ENCODE measurements at places on chromosomes 7 and 10.

GRCh38 chr10:99748823-99749451 lies 16.9 kb downstream of the CUTC start:
- DNase-seq = no peak

- no peak for DNase-seq
Observed at GRCh38 chr7:129255800-129256199, 31.0 kb downstream of the AHCYL2 start.

GRCh38 chr10:1043532-1043995 lies 5.4 kb downstream of the IDI1 start:
- no peak for DNase-seq

DNA sequence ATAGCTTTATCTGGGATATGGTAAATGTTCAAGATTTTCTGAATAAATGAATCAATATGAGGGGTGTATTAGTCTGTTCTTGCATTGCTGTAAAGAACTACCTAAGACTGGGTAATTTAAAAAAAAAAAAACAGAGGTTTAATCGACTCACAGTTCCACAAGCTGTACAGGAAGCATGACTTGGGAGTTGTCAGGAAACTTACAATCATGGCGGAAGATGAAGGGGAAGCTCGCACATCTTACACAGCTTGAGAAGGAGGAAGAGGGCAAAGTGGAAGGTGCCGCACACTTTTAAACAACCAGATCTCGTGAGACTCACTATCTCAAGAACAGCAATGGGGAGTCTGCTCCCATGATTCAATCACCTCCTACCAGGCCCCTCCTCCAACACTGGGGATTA lies 32.5 kb upstream of the OTUD1 start:
- no peak for DNase-seq

GRCh38 chr10:6722616-6723004 lies 142.5 kb upstream of the PRKCQ start:
- peak; percentile 68 for DNase-seq

DNA sequence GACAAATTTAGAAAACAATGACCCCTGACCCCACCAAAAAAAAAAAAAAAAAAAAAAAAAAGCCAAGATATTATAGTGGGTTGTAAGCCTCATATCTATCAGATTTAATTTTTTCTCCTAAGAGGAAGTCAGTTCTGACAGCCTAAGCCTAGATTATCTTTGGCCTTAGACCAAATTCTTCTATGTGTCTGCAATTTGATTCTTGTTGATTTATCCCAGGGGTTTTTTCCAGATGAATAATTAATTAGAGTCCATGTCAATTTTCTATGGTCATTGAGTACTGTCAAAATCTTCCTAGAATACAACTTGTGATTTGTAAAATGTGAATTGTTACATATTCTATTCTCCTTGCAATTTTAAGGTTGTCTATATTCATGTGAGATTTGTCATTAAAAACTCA lies 151.6 kb upstream of the CACNA2D1 start:
- DNase-seq = no peak

DNA sequence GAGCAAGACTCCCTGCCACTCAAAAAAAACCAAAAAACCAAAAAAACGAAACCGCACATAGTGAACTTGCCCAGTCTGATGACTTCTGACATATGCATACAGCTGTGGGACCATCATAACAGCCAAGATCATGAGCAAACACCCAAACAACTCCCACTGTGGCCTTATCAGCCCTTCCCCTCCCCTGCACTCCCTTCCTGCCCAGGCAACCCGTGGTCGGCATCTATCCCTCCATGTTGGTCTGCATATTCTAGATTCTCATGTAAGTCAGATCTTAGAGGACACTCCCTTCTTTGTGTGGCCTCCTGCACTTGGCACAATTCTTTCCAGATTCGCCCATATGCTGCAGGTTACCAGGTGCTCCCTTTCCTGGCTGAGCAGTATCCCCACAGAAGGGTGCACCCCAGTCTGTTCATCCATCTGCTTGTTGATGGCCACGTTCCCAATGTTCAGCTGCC lies 72.8 kb downstream of the GNA12 start:
- no peak for DNase-seq

DNA sequence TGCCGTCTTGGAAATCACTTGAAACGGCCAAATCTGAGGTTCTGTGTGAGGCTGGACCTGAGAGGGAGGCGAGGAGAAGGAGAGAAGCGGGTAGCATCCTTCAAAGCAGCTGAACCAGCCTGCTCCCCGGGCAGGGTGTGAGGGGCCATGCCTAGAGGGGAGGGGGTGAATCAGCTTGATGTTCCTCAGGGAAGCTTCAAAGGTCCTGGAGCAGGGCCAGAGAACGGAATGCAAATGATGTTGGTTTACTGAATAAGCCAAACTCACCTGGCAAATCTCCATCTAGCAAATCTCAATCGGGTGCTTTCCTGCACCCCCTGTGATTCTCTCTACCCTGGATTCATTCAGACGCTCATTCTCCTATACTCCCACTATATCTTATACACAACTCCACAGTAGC lies 226.9 kb downstream of the WDR11 start:
- no peak for DNase-seq

- DNase-seq = no peak
Observed at GRCh38 chr10:48366261-48366660, 59.8 kb downstream of the MAPK8 start.

DNA sequence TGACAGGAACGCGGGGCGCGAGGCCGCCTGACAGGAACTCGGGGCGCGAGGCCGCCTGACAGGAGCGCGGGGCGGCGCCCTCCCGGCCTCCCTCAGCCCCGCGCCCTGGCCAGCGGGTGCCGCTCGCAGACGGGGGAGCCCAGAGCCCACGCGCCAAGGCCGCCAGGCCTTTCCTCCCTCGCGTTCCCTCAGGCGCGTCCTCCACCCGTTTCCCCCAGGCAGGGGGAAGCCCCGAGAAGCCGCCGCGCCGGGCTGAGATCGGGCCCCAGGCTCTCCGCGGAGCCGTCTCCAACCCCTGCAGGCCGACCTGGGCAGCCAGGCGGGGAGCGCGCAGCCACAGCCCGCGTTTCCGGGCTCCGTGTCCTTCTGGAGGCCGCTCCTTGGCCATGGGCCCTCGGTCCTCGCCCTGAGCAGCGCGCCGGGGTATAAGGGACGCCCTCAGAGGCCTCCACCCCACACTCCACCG lies 17.7 kb downstream of the PTPRN2 start:
- DNase-seq = no peak

GRCh38 chr10:33136271-33136670 lies 178.2 kb upstream of the ITGB1 start:
- DNase-seq = peak; percentile 78

DNA sequence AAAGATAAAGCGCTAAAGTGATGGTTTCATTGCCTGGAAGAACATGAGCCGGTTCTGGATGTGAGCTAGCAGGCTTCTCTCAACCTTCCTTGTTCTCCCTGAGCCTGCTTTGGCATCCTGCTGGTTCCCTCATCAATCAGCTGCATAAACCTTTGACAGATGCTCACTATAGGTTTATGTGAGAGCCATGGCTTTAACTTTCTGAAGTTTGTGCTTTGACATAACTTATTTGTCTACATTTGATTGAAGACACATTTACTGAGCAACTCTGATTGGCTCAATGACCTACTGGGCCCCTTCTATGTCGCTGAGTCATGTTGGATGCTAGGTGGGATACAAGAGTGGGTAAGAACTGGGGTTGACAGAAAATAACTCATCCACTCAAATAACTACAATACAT lies 192.0 kb downstream of the ADAM12 start:
- no peak for DNase-seq

GRCh38 chr10:14382022-14382421 lies 51.3 kb upstream of the FRMD4A start:
- no peak for DNase-seq

GRCh38 chr10:44008270-44008916 lies 359.7 kb upstream of the ZNF32 start:
- DNase-seq = peak; percentile 15

DNA sequence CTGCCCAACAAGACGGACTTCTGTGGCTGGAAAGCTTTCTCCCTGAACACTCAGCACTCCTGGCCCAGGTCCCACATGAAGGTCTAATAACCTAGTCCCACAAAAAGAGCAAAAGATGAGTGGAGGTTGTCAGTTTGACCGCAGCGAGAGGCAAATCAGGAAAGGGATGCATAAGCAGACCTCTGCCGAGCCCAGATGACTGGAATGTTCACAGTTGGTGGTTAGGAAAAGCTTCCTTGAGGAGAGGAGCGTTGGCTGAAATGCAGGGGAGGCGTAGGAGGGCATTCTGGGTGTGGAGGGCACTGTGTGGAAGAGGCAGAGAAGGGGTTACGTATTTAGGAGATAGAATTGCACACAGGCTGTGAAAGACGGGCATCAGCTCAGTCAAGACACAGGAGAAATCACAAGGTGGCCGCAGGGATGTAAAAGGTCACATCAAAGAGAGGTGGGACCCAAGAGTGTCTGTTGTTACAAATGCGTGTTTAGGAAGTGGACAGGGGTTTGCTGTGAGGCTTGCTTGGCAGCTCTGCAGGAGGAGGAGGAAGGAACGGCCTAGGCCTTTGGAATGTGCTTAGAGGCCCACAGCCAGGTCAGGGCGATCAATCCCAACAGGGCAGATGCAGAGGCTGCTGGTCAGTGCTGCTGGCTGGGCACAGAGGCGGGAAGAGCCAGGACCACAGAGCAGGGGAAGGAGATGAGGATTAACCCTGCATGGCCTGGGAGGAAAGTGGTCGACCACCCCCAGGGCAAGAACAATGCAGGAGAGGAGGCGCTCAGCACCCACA lies 133.5 kb downstream of the VIPR2 start:
- no peak for DNase-seq

DNA sequence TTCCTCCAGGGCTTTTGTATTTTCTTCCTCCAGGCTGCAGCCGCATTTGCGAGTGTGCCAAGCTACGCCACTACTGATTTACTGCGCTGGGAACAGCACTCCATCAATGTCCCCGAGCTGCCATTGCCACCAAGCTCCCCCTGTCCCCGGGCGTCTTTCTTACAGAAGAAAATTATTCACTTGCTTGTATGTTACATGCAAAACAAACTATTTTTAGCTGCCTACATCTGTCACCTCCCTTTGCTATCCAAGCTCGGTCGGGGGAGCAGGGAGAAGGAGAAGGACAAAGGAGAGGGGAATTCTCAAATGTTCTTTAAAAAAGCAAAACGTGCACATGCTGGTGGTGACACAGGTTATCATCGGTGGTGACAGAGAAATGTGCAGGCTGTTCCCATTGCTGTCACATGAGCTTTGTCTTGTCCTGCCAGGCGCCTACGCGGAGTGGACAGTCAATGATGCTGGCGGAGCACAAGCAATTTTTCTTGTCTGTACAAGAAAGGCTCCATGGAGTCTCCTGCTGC lies 93.1 kb downstream of the ADARB2 start:
- no peak for DNase-seq

DNA sequence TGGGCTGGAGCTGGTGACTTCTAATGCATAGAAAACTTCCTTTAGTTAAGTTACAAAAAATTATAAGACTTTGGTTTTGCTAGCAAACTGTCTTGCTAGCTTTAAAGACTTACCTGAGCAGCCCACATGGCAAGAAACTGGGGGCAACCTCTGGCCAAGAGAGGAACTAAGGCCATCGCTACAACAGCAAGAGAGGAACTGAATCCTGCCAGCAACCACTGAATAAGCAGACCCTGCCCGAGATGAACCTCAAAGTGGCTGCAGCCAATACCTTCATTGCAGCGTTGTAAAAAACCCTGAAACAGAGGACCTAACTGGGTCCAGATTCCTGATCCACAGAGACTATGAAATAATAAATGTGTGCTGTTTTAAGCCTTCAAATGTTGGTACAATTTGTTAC lies 54.6 kb upstream of the STARD3NL start:
- no peak for DNase-seq

DNA sequence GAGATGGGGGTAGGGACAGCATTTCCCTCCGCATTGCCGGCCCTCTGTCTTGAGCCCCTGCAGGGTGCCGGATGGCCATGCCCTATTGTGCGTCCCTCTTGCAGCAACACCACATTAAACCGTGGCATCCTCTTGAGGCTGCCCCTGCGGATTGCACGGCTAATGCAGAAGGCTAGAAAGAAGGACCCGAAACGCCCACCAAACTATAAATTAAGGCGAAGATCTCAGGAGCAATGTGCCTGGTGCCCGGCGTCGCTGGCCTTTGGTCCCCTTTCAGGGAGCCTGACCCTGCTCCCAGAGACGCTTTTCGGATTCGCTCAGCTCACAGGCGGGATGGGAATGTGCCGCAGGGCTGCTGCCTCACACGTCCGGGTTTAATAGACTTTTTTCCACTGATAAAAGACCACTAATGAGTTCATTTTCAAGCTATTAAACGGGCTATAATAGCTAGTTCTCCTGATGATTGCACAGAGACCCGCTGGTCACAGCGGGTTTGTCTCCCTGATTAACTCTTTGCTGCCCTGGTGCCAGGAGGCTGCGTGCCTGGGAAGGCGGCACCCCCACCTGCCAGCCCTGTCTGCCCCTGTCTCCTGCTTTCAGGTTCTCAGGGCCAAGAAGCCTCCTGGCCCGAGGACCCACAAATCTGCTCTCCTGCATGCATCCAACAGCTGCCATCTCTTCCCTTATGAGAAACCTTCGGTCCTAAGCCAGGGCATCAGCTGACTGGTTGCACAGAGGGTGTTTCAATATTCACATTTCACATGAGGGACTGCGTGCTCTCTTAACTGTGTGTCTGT lies 128.3 kb downstream of the ADARB2 start:
- DNase-seq = peak; percentile 1

- peak; percentile 78 for DNase-seq
Observed at GRCh38 chr10:10996966-10997620, 20.6 kb upstream of the CELF2 start.

GRCh38 chr7:149669121-149669818 lies 104.1 kb downstream of the ZNF467 start:
- DNase-seq = peak; percentile 59

DNA sequence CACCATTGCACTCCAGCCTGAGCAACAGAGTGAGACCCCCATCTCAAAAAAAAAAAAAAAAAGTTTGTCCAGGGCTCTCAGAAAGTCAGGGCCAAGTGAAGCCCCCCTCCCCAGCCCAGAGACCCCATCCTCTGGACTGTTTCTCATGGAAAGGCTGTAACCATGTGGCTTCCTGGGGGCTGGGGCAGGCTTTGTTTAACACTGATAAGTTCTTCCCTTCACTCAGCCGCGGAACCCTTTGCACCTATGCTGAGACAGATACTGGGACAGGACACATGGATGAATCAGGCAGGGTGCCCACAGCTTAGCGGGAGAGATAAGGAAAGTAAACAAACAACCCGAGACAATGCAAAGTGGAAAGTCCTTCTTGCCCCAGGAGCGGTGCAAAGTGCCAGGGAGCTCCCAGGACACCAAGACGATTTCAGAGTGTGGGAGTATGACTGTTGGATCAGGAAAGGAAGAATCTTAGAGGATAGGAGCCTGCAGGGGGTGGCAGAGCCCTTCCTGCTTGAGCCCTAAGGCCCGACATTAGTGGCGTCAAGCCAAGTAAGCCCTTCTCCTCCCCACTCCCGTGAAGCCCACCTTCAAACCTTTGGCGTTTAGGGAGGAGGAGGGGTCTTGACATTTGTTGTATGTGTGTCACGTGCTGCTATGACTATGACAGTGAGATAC lies 11.6 kb downstream of the MLXIPL start:
- DNase-seq = peak; percentile 41

GRCh38 chr10:119611433-119611832 lies 14.7 kb upstream of the TIAL1 start:
- no peak for DNase-seq

DNA sequence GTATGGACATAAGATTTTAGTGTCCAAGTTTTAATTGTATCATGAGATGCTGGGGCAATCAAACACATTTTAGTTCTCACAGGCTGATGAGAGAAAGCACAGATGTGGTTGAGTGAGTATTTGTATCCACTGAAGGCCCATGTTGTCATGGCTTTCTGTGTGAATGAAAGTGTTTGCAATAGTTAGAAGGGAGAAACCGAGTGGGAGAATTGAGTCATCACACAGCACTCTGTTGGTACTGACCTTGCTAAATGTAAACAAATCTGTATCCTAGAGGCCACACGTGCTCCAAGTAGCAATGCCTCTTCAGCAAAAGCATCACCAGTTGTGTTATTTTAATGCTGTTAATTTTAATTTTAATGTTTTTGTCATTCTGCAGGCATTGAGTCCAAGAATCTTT lies 121.2 kb downstream of the EMX2 start:
- DNase-seq = peak; percentile 97

All from GM23248 (cell line).